ENCODE measurements at places on chromosomes 11 and 22.

- no peak for DNase-seq
Measured at GRCh38 chr11:108786281-108786990, 121.6 kb downstream of the DDX10 start.

DNA sequence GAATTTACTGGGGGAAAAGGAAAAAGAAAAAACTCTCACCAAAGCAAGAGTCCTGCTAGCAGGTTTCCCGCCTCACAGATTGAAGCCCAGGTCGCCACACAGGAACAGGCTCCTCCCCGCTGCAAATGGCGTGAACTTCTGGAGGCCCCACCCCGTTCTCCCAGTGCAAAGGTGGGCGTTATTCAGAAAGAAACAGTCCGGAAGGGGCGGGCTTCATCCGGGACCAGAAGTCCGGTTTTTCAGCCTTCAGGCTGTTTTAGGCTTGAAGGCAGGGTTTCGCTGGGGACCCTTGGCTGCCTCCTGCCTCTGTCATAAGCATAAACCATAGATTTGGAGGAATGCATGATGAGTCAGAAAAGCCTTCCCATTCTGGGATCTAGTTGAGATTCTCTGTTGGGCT, 148.3 kb upstream of the POU2AF2 start:
- no peak for DNase-seq

GRCh38 chr22:23399367-23400285, 180.5 kb downstream of the IGLL1 start:
- no peak for DNase-seq

DNA sequence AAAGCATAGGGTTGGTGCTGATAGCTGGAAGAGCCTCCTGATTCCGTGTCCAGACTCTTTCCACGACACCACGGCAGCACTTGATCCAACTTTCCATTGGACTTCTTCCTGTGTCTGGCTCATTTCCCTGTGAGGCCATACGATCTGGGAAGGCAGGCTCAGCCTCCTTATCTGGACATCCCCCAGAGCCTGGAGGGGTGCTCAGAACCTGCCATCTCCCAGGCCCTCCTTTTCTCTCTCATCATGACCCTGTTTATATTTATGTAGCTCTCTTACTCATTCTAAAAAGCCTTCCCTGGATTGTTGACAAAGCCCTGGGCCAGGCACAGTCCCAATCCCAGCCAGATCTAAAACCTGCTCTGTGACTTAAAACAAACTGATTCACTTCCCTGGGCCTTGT, 7.8 kb upstream of the BCL9L start:
- no peak for DNase-seq

DNA sequence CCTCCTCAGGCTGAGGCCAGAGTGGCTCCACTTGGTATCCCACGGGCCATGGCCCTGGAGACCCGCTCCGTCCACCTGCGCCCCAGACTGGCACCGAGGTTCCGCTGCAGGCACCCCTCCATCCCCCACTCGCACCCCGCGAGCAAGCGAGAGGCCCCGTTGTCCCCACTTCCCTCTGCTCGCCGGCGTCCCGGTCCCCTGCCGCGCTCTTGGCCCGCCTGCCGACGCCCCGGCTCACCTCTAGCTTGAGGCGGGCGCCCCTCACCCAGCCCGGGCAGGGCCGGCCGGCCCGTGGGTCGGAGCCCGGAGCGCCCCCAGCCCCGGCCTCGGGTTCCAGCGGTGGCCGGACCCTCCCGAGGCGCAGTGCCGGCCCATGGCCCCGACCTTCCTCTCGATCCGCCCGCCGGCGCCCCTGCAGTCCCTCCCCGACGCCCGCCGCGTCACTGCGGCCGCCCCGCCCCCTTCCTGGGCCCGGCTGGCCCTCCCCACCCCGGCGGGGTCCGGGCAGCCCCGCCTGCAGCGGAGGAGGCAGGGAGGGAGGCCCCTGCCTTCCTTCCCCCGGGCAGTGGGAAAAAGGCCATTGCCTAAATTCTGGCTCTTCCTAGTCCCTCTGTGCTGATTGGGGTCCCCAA, at the start of gene PITPNM1:
Gene PITPNM1 (minus strand): TSS at position 414 of the 632 bp plus-strand sequence. CDS start 1,183 bp downstream, outside the sequence.
- DNase-seq = peak; percentile 27

DNA sequence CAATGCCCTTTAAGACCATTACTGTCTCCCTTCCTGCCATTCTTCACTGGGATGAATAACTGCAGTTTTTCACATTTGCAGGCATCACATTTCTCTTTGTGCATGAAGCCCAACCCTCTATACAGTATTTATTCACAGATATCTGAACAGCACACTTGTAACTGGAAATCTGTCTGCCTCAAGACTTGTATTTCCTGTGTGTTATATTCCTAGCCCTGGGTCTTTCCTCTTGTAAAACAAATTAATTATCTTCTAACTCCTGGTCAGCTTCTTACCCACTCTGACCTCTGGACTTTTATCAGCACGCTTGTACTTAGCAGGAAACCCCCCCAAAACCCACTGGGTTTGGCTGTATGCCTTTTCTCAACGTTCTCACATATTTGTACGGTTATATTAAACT, 2.0 kb downstream of the CSRP3 start:
- DNase-seq = no peak

DNA sequence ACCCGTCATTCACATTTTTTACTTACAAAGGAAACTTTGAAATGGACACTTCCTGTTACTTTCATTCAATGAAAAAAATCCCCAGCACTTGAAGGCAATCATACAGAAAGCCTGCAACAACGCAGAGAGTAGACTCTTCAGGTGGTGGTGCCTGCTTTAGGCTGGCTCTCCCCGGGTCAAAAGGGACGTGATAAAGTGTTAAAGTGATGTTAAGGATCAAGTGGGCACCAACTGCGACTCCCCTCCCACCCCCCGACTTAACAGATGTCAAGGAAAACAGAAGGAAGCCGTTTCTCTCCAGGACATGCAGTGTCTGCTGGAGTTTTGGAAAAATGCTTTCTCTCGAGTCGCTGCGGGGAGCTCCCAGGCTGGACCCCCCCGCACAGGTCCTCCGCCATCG, 414 bp upstream of the PNPLA3 start:
- DNase-seq = no peak

DNA sequence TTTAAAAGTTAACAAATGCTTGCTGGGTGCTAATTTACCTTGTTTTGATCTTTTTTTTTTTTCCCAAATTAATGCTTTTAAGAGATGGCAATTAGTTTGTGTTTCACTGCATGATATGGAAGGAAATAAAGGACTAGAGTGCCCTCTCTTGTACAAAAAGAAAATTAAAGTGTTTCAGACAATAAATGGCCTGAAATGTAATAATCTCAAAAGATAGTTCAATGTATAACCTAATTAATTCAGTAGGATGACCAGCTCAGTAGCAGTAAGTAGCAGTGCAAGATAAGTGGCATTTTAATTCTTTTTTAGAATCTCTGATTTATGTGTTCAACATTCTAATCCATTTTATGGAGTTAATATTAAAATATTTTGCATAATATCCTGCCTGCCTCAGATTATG, 39.9 kb upstream of the MYO18B start:
- DNase-seq = no peak

DNA sequence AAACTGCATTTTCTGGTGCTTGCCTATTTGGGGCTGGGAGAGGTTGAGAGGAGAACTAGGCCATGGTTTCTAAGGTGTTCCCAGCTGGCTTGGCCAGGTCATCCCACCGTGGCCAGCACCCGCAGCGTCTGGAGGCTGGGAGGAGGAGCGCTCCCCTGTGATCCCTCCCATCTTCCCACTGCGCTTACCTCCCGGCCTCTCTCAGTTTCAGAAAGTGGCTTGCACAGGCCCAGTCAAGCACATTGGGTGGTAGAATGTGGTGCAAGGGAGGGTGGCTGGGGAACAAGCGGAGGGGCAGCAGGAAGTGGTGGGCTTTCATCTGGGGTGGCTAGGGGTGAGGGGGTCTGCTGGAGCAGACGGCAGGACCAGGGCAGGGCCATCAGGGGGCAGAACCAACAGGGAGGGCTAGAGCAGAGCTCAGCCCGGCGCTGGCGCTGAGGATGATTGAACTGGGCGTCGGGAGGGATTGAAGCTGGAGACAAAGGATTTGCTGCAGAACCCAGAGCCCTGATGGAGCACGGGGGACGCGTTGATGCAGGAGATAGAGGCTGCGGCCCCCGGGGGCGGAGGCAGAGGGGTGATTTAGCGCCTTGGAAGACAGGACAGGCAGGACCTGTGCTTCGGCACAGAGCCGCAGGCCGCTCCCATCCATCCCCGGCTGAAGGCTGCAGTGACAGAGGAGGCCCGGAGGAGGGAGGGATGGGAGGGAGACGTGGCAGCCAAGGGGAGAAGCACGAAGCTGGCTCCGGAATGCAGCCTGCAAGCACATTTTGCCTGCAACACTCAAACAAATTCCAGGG, 76.0 kb downstream of the TRIM29 start:
- DNase-seq = no peak

GRCh38 chr11:64935359-64936081, at the start of gene GPHA2:
Gene GPHA2 (minus strand): TSS chr11:64935893. CDS start chr11:64935460, 433 bp downstream.
- no peak for DNase-seq

- DNase-seq = no peak
Measured at GRCh38 chr22:42357221-42357620, 75.0 kb downstream of the NFAM1 start.

GRCh38 chr11:3658252-3658651, 12.9 kb downstream of the CHRNA10 start:
- DNase-seq = no peak

DNA sequence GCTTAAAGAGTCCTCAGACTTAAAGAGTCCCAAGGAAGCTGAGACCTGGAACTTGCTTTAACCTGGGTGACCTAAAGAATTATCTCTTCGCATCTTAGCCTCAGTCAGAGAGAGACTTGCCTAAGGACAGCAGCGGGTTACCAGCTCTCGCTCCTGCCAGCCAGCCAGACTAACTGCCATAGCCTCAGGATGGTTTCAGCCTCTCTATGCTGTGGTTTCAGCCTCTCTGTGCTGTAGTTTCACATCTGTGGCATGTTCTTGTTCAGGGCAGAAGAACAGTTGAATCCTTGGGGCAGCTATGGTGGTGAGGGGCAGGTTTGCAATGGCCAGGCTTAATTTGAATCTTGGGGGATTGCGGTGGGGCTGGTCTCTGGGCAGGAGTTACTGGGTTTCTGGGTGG, 2.3 kb downstream of the FRMD8 start:
- no peak for DNase-seq

- peak; percentile 94 for DNase-seq
Measured at GRCh38 chr22:21014202-21014725, 701 bp upstream of the P2RX6 start.

DNA sequence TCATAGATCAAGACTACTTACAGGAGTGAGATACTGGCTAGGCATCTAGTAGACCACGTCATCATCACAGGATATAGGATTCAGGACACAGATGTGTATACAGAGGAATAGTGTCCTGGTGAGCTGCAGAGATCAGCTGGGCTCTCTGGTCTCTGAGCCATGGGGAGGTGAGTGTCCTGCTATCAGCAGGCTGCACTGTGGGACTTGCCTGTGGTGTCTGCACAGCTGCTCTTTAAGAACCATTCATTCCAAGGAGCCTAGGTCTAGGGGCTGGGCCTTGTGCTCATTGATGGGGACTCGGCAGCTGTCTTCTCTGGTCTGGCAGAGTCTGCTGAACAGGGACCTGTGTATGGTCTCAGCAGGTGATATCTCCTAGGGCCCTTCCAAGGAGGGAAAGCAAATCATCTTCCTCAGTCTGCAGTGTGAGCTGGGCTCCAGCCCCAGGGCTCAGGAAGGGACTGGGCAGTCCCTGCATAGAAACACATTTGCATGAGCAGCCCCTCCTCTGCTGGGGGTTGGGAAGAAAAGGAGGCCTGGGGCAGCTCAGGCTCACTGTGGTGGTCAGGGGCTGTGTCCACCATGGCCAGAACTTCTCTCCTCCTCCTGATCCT, 66.1 kb upstream of the VPREB1 start:
- DNase-seq = no peak

- DNase-seq = no peak
Measured at GRCh38 chr11:68402355-68403031, 58.1 kb upstream of the PPP6R3 start.

GRCh38 chr11:33536178-33536577, 164.4 kb downstream of the C11orf91 start:
- DNase-seq = no peak

- DNase-seq = no peak
Measured at GRCh38 chr22:33599596-33599995, 320.7 kb downstream of the LARGE1 start.

DNA sequence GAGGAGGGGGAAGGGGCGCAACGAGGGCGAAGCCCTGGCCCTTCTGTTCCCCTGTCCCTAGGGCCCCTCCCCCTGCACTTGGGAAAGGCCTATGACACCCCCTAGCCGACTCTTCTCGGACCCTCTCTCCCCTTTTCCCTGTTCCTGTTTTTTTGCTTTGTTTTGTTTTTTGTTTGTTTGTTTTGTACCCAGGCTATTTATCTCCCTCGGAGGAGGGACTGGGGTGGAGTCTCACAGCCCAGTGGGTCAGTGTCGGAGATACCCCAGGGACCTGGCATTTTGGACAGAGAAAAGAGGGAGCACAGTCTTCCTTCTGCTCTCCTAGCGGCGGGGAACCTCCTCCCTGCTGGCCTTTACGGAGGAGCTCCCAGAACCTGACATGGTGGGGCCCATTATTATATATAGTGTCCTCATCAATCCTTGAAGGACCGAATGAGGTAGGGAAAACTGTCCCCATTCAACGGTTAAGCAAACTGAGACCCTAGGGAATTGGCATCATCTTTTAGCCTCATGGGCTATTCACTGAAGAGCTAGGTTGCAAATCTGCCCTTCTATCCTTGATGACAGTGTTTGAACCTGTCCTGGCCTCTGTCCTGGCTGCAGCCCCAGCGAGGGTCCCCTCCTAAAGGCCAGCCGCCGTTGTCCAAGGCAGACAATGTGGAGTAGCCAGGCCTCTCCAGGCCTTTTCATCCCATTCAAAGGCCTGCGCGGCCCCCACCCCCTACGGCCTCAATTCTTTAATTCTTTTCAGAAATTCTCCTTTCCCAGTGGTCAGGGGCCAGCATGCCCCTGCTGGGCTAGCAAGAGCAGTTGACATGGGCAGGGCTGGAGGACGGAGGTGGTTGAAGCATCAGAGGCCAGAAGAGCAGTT, 911 bp downstream of the EMID1 start:
- DNase-seq = no peak

DNA sequence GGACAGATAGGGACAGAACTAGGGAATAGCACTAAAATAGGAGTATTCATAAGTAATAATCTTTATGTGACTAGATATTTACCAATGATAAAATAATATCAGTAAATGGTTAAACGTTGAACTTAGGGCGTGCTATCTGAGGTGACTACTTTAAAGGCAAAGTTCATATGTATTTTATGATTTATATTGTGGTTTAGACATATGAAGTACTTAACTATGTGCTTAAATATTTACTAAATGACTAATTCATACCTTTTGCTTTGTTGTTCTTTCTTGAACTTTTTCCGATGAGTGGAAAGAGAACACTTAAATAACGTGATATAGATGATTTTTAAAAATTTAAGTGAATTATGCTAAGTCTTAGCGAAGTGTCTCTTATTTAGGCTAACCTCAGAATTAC, 14.7 kb downstream of the LUZP2 start:
- no peak for DNase-seq

GRCh38 chr11:10641177-10641911, 52.2 kb downstream of the IRAG1 start:
- DNase-seq = no peak
